ENCODE measurements at places on chromosomes 7 and 10. TPM values are rescaled to one million over a fixed set of nuclear protein-coding genes. Genes with fewer than 3 reads are reported as not detected.

The MEOX2 gene
- not detected for polyA plus RNA-seq

DNA sequence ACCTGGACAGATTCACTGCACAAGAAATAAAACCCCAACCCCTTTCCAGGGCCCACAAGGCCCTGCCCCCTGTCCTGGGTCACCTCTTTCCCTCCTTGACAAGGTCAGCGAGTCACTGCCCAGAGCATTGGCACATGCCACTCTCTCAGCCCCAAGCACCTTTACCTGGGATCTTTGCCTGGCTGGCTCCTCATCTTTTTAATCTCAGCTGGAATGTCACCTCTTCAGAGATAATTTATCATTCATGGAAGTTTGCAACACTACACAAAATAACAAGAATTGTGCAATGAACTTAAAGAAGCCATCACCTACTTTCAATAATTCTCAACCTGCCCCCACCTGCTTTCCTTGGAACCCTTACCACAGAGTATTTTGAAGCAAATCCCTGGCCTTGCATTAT lies 19.2 kb downstream of the ANTXRL start:
- no peaks in the 10 kb centered on the region for H3K36me3 ChIP-seq
- no peak overlapping the region for H3K4me3 ChIP-seq
- H3K27me3 ChIP-seq = peaks cover 2% of the 10 kb centered on the region
- DNase-seq = no peak

- no peaks in the 10 kb centered on the region for H3K4me1 ChIP-seq
- DNase-seq = peak; percentile 69
- H3K27me3 ChIP-seq = peaks cover 2% of the 10 kb centered on the region
- peak overlapping the region; percentile 33 for H3K27ac ChIP-seq
Measured at GRCh38 chr10:113381981-113382509, 170.8 kb upstream of the HABP2 start.

DNA sequence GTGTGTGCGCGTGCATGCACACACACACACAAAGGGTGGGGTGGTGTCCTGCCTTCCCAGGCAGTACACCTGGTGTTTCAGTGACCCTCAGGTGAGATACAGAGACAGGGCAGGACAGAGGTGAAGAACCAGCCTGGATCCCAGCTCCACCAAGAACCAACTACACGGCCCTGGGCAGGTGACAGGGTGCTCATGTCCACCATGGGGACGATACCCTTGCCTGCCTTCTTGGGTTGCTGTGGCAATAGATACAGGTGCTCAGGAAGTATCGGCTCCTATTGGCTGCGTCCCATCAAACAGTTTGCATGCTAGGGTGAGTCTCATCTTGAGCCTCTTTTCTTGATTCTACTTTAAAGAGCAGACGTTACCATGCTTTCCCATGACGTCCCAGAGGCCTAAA lies 33.7 kb upstream of the CXCL12 start:
- no peak overlapping the region for H3K27ac ChIP-seq
- DNase-seq = no peak
- H3K4me3 ChIP-seq = no peak overlapping the region
- H3K4me1 ChIP-seq = no peaks in the 10 kb centered on the region

- no peak overlapping the region for H3K4me3 ChIP-seq
- H3K4me1 ChIP-seq = no peaks in the 10 kb centered on the region
- no peak for DNase-seq
- no peak overlapping the region for H3K27ac ChIP-seq
Measured at GRCh38 chr10:6748981-6749635, 169.0 kb upstream of the PRKCQ start.

DNA sequence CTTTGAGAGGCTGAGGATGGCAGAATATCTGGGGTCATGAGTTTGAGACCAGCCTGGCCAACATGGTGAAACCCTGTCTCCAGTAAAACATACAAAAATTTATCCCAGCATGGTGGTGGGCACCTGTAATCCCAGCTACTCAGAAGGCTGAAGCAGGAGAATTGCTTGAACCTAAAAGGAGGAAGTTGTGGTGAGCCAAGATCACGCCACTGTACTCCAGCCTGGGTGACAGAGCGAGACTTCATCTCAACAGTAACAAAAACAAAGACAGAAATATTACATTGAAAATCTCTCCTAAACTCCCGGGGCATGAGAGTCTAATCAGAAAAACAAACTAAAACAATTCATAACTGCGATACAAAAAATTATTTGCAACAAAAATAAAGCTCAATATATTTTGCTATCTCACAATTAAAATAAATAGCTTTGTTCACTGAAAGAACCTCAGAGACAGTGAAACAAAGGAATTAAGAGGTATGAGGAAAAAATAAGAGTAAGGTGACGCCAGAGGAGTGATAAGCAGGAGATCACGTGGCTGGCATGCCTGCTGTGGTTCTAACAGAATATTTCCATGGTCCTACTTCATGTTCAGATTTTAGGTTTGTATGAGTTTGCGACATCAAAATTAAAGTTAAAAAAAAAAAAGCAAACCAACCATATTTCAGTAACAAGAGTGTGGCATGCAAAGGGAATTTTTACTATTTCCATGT lies 527.7 kb upstream of the POM121L12 start:
- no peak overlapping the region for H3K27ac ChIP-seq
- no peaks in the 10 kb centered on the region for H3K4me1 ChIP-seq
- H3K27me3 ChIP-seq = no peaks in the 10 kb centered on the region

DNA sequence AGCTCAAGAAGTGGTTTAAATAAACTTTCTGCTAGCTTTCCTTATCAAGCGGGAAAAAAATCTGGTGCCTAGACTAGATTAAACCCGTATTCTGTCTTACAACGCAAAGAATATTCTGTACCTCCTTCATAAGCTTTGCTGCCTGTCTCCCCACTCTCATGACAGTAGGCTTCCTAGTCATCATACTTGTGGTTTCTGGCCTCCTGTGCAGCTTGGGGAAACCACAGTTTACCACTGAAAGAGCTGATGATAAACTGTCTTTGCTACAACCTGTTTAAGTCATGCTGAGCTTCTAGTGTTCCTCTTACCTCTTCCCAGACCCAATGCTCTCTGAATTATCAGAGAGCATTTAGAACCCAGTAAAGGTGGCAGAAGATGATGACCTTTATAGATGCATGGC lies 55.0 kb downstream of the PODXL start:
- no peak for DNase-seq
- peaks cover 3% of the 10 kb centered on the region for H3K36me3 ChIP-seq
- no peak overlapping the region for H3K27ac ChIP-seq

DNA sequence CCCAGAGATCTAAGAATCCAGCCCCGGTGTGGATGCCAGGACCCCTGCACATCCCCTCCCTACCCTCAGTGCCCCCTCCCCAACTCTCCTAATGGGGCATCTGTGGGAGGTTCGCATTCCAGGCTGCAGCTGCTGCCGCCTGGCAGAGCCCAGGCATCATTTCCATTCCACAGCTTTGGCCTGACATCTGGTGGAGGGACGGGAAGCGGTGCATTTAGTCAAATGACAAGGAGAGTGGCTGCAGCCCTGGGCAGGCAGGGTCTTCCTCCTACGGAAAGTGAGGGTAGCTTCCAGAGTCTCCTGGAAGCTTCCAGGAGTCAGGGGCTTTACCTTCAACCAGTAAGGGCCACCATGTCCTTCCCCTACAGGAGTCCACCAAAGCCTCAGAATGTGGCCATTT lies 30.8 kb downstream of the PRLHR start:
- peaks cover 4% of the 10 kb centered on the region for H3K27me3 ChIP-seq
- no peak for DNase-seq
- H3K36me3 ChIP-seq = no peaks in the 10 kb centered on the region
- H3K4me1 ChIP-seq = no peaks in the 10 kb centered on the region

The PILRA gene
- polyA plus RNA-seq = not detected

GRCh38 chr7:120988591-120989256 lies at the start of gene CPED1:
Gene CPED1, plus strand, starts transcription at chr7:120988711. Its CDS starts 911 bp downstream, at chr7:120989622.
- H3K27me3 ChIP-seq = peaks cover 42% of the 10 kb centered on the region
- H3K36me3 ChIP-seq = no peaks in the 10 kb centered on the region
- H3K4me3 ChIP-seq = peak within 1 kb of the TSS; percentile 66
- H3K4me1 ChIP-seq = peaks cover 14% of the 10 kb centered on the region

DNA sequence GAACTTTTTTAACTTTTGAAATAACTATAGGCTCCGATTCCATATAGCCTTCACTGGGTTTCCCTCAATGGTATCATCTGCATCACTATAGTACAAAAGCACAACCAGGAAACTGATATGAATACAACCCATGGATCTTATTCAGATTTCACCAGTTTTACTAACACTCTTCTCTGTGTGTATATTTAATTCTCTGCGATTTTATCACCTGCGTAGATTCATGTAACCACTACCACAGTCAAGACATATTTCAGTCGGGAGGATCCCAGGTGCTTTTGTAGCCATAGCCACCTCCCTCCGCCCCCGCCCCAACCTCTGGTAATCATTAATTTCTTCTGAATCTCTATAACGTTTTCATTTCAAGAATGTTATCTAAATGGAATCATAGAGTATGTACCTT lies 82.8 kb upstream of the C7orf33 start:
- DNase-seq = no peak
- peak overlapping the region; percentile 59 for H3K4me3 ChIP-seq
- H3K27me3 ChIP-seq = no peaks in the 10 kb centered on the region

DNA sequence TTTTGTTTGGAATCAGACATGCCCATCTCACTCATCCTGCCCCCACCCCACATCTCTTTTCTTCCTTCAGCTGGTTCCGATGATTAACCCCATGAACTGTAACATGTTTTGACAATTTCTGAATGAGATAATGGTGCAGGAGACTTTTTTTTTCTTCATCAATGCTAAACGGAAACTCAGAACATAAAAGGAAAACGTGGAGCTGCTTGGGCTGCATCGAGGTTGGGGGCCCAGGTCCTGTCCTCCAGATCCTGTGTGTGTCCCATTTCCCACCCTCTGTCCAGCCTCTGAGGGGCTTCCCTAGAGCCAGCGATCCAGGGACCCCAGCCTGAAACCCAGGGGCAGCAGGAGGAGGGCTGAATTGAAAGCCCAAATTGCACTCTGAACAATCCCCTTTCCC lies 263.8 kb upstream of the GRB10 start:
- H3K4me3 ChIP-seq = no peak overlapping the region
- DNase-seq = no peak
- H3K27me3 ChIP-seq = no peaks in the 10 kb centered on the region

The ZNF853 gene
- polyA plus RNA-seq = 1.3 TPM

DNA sequence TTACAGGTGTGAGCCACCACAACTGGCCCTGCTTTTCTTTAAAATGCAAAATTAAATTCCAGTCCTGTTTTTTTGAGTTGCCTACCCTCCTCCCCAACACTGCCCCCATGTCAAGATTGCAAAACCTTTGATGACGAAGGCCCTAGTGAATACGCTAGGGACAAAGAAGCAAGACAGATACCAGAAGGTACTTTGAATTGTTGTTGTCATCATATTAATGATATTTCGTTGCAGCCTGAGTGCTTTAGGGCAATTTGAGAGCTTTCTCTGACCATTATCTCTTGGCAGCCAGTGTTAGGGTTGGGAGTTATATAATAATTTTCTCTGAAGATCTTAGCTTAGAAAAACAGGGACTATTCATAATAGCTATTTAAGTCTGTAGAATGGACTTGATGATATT lies 7.1 kb downstream of the CCSER2 start:
- H3K27me3 ChIP-seq = no peaks in the 10 kb centered on the region
- no peak for DNase-seq
- H3K27ac ChIP-seq = no peak overlapping the region
- H3K4me1 ChIP-seq = peaks cover 31% of the 10 kb centered on the region
- H3K4me3 ChIP-seq = no peak overlapping the region

The ITIH2 gene
- polyA plus RNA-seq = not detected

The UNC5B gene
- not detected for polyA plus RNA-seq

- no peaks in the 10 kb centered on the region for H3K27me3 ChIP-seq
- no peak overlapping the region for H3K27ac ChIP-seq
Measured at GRCh38 chr10:111116211-111116610, 39.4 kb downstream of the ADRA2A start.

GRCh38 chr10:22478555-22479334 lies 133.4 kb downstream of the SPAG6 start:
- H3K27me3 ChIP-seq = peaks cover 22% of the 10 kb centered on the region
- H3K27ac ChIP-seq = no peak overlapping the region
- no peak overlapping the region for H3K4me3 ChIP-seq
- no peak for DNase-seq
- no peaks in the 10 kb centered on the region for H3K36me3 ChIP-seq

GRCh38 chr10:4255751-4256150 lies 470.7 kb upstream of the KLF6 start:
- H3K36me3 ChIP-seq = no peaks in the 10 kb centered on the region
- no peak overlapping the region for H3K4me3 ChIP-seq
- DNase-seq = no peak
- H3K27me3 ChIP-seq = no peaks in the 10 kb centered on the region
- H3K4me1 ChIP-seq = no peaks in the 10 kb centered on the region

GRCh38 chr10:114315566-114316420 lies 76.7 kb downstream of the VWA2 start:
- no peak overlapping the region for H3K4me3 ChIP-seq
- H3K4me1 ChIP-seq = no peaks in the 10 kb centered on the region
- no peaks in the 10 kb centered on the region for H3K27me3 ChIP-seq
- no peak overlapping the region for H3K27ac ChIP-seq
- no peaks in the 10 kb centered on the region for H3K36me3 ChIP-seq

- no peak overlapping the region for H3K27ac ChIP-seq
- no peaks in the 10 kb centered on the region for H3K36me3 ChIP-seq
- DNase-seq = no peak
- no peaks in the 10 kb centered on the region for H3K4me1 ChIP-seq
Measured at GRCh38 chr10:94878649-94879048, 59.8 kb upstream of the CYP2C9 start.

GRCh38 chr7:18901982-18902421 lies 215.4 kb downstream of the TWIST1 start:
- no peaks in the 10 kb centered on the region for H3K27me3 ChIP-seq
- no peaks in the 10 kb centered on the region for H3K4me1 ChIP-seq
- no peak overlapping the region for H3K27ac ChIP-seq
- DNase-seq = no peak
